ENCODE measurements at places on chromosomes 2 and 18.

GRCh38 chr2:61173116-61173515 lies 11.1 kb downstream of the C2orf74 start:
- no peak for ATAC-seq

- no peak for ATAC-seq
Measured at GRCh38 chr2:192145496-192145895, 49.2 kb downstream of the TMEFF2 start.

DNA sequence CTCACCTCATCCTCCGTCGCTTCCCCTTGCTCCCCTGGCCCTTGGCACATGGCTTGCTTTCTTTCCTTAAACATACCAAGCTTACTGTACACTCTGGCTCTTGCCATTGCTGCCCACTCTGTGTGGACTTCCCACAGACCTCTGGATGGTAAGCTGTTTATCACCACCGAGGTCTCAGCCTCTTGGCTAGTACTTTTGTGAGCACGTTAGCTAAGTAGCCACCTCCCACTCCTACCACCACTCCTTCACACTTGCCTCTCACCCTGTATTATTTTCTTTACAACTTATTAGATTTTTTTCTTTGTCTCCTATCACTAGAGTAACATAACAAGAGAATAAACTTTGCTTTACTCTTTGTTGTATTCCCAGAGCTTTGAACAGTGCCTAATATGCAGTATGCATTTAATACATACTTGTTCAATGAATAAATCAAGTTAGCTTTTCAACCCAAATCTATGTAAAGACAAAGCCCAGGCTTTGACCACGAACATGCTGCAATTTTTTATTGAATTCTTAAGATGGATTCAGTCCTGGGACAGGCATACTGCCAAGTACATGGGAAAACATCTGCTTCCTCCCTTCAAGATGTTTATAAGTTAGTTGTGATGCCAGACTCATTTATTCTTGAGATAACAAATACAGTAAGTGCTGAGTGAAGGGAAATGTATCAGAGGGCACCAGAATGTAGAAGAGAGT lies 25.0 kb upstream of the MSGN1 start:
- no peak for ATAC-seq

DNA sequence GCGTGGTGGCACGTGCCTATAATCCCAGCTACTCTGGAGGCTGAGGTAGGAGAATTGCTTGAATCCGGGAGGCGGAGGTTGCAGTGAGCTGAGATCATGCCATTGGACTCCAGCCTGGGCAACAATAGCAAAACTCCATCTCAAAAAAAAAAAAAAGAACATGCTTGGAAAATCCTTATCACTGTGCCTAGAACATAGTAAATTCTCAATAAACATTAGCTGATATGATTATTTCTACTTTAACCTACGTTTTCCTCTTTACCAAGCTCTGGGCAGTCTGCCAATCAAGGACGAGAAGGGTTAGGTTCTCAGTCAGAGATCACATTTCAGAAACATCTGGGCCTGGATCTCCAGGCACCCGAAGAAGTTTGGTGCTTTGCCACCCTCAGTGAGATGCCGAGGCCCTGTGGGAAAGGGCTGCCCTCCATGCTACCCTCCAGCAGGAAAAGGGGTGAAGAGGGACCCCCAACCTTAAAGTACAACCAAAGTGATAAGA lies 107.7 kb downstream of the BCL11A start:
- no peak for ATAC-seq

GRCh38 chr18:32771871-32772580 lies 797 bp downstream of the KLHL14 start:
- peak; percentile 51 for ATAC-seq

DNA sequence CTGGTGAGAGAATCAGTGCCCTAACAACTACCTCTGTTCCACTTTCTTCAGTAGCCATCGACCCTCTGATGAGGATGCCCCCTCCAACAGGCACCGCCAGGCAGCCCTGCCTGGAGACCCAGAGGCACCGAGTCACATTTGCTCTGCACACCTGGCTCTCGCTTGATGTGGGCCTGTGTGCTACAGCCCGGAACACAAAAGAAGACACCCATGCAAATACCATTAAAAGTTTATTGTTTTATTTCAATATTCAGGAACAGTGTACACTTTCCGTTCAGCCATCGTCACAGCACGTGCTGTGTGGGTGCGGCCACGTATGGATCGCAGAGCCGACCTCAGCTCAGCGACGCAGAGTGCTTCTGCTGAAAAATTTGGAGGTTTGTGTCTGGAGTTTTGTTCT lies 154.0 kb downstream of the MBP start:
- no peak for ATAC-seq

DNA sequence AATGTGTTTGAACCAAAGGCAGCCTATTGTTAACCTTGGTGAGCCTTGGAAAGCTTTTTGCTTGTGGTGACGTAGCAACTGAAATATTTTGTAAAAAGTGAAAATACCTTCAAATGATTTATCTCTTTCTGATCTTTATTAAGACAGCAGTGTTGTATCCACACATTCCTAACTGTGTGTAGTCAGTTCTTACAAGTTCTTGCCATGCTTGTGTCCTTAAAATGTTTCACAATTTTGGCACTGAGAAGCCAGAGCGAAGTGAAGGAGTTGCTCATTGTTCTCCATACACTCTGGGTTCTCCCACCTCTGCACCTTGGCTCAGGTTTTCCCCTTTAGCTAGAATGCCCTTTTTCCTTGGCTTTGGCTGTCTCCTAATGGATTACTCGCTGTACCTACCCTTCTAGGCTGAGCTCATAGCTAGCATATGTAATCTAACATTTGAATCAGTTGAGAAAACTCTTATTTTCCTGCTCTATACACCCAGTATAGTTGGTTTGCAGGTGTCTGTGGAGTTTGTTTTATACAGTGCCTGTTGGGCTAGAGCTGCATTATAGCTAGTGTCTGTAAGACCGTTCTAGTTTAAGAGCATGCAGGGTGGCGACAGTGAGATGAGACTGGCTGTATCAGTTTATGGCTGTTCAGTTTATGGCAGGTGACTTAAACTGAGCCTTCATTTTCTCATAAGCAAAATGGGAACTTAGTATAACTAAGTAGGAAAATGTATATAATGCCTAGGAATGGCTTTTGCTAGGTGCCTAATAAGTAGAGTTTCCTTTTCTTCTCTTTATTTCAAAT lies 45.5 kb downstream of the FMNL2 start:
- no peak for ATAC-seq

DNA sequence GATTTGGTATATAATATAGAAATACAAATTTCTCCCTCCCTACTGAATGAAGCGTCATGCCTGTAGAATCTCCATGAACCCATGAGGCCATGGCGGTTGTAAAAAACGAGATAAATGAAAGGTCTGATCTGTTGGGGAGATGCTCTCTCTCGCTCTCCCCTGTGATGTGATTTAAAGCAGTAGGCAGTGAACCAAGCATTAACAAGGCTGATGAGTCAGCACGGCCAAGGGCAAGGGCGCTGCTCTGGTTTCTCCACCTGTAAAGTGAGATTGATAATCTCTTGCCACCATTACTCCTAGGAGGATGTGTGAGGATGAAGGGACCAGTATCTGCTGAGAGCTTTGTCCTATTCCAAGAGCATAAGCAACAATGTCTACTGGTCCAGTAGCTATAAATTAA lies 553.3 kb downstream of the CMPK2 start:
- no peak for ATAC-seq

GRCh38 chr2:73112026-73112912 lies 479 bp downstream of the RAB11FIP5 start:
- ATAC-seq = peak; percentile 31

DNA sequence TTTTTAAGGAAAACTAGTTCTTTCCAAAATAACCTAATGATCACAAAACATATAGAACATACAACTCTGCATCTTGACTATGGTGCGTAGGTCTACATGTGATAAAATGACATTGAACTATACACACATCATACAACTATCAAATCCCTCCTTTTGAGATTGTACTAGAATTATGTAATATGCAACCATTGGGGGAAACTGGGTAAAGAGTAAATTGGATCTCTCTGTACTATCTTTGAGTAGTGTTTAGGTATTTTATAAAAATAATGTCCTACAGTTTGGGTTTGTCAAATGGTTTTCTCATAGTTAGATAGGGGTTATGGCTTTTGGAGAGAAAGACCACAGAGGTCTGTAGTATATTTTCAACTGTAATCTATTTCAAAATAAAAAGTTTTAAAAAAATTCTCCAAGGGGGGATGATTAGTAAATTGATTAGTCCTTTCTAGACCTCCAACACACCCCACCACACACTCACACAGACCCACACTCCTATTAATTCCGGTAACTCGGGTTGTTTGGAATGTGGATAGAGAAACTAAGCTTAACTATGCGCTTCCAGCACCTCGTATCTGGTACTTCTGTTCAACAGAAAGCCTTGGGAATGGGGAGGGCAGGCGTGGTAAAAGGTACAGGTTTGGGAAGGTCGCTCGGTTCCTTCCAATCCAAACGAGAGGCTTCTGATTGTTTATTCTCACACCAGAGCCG lies 695 bp upstream of the BIRC6 start:
- no peak for ATAC-seq

DNA sequence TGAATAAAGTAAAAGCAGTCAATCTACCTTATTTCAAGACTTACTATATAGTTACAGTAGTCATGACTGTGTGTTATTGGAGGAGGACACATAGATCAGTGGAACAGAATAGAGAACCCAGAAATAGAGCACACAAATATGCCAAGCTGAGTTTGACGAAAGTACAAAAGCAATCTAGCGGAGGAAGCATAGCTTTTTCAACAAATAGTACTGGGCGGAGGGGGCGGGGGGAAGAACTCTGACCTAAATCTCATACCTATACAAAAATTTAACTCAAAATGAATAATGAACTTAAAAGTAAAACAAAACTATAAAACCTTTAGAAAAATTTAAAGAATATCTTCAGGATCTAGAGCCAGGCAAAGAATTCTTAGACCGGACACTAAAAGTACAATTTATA lies 139.1 kb downstream of the AGPS start:
- no peak for ATAC-seq

- no peak for ATAC-seq
Measured at GRCh38 chr18:63705401-63705800, 2.6 kb downstream of the SERPINB11 start.

GRCh38 chr2:187644981-187645380 lies 90.7 kb upstream of the TFPI start:
- ATAC-seq = no peak

- no peak for ATAC-seq
Measured at GRCh38 chr18:9682572-9682971, 25.5 kb upstream of the RAB31 start.

DNA sequence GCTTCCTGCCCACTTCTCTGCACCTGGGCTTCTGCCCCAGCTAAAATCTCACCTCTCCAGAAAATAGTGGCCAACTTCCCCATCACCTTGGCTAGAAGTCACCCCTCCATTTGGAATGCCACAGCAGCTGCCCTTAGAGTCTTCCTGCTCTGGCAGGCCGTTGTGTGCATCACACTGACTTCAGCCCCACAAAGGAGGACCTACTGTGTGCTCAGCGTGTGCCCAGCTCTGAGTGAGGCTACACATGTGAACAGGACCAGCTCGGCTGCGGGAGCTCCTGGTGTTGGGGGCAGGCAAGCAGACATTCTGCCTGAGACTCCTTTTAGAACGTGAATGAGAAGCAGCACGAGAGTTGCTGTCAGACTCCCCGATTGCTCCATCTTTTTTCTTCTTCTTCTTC lies 78.7 kb downstream of the AGAP1 start:
- no peak for ATAC-seq

GRCh38 chr2:215504547-215504946 lies 68.7 kb upstream of the FN1 start:
- no peak for ATAC-seq

DNA sequence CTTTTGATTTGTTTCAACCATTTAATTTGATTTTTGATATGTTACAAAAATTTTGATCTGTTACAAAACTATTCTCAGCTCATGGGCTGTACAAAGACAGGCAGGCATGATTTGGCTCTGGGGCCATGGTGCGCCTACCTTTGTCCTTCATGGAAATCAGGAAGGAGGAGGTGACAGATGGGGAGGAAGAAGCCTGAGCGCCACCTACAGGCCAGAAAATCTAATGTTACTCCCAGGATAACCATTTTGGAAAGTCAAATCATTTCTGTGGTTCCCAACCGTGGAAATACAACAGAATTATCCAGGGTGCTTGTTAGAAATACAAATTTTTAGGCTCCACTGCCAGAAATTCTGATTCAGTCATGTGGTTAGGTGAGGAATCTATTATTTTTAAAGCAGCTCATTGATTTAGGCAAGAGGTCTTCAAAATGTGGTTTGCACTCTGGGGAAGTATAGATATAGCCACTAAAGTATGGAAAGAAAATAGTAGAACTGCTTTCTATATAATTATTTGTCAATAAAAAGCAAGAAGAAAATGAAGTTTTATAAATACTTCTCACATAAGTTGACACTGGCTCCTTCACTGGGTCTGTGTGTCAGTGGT lies 93.9 kb downstream of the EVA1A start:
- ATAC-seq = no peak

DNA sequence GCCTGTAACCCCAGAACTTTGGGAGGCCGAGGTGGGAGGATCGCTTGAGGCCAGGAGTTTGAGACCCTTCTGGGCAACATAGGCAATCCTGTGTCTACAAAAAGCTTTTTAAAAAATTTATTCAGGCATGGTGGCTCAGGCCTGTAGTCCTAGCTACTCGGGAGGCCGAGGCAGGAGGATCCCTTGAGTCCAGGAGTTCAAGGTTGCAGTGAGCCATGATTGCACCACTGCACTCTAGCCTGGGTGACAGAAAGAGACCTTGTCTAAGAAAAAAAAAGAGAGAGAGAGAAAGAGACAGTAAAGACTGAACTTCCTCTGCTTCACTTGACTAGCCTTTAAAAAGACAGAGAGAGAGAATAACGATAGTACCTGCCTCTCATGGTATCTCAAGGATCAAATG lies 62.4 kb downstream of the INPP5D start:
- no peak for ATAC-seq

GRCh38 chr2:187612857-187613256 lies 58.6 kb upstream of the TFPI start:
- ATAC-seq = no peak

GRCh38 chr18:8849696-8850095 lies 144.3 kb downstream of the MTCL1 start:
- ATAC-seq = no peak

DNA sequence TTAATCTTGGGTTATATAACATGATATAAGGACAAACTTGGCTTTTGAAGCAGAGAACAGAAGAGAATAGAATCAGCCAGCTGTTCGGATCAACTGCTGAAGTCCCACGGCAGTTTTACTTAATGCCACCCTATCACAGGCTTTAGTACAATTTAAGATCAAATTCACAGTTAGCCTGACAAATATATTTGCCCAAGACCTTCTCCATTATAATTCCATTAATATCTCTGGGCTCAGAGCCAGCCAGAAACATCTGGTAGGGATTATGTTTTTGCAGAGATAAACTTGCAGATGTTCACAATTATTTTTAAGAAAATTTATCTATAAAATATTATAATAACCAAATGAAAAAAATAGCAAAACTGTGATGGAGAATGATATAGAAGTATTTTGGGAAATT lies 381.4 kb downstream of the RAD51AP2 start:
- no peak for ATAC-seq

DNA sequence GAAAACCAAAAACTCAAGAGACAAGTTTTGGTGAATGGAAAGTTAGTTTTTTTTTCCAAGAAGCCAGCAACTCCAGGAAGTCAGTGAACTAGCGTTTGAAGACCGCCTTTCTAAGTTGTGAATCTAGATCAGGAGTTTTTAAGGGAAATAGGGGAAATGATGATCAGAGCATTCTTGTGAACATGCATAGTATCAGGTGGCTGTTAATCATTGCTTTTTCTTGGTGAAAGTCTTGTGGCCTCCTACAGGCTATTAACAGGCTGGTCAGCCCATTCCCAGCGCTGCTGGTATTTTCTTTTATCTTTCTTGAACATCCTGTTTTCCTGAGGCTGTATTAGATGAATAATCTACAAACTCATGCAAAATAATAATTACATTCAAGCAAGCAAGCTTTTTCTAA lies 155.8 kb downstream of the PTPRM start:
- ATAC-seq = no peak

- no peak for ATAC-seq
Measured at GRCh38 chr2:228556717-228557116, 375.2 kb upstream of the SPHKAP start.

Data from stimulated activated memory B cell treated with anti-CD40 and anti-IgM and Interleukin-4, amounts not matched to agents 10 μg/mL and 1 μg/mL and 100 μg/mL, for 72 hours (primary cell).